ENCODE measurements at places on chromosomes 16 and 17.
A peak's percentile ranks its signal among the peaks of the same experiment; 100 is the strongest.

- DNase-seq, result no peak
These were observed 12.4 kb downstream of the CDYL2 start for GRCh38 chr16:80792031-80792430.

DNA sequence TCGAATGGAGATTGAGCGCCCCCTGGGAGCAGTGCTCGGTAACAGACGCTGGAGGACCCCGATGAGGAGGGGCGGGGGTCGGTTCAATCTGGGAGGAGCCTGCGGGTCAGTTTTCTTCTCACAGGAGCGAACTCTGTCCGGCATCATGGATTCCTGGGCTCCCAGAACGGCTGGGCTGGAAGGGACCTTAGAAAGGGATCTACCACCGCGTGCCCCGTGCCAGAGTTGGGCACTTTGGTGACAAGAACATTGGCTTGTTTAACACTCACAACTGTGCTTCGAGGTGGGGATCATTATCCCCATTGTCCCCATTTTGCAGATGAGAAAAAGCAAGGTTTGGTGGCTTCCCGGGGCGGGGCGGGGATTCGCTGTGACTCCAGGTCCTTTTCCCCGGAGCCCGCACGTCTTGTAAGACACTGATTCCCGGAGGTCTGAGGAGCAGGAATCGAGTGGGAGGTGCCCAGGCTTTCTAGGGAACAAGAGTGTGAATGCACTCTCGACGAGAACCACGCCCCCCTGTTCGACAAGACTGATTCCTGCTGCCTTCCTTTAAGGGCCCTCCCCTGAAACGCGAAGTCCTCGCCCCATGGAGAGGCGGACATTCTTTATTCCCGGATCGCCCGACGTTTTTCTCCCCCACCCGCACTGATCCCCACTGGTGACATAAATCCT, 1.5 kb upstream of the FBXL19 start:
- peak; percentile 91 for DNase-seq

- DNase-seq, result no peak
These were observed 64.8 kb upstream of the AMZ2 start for GRCh38 chr17:68182940-68183551.

DNA sequence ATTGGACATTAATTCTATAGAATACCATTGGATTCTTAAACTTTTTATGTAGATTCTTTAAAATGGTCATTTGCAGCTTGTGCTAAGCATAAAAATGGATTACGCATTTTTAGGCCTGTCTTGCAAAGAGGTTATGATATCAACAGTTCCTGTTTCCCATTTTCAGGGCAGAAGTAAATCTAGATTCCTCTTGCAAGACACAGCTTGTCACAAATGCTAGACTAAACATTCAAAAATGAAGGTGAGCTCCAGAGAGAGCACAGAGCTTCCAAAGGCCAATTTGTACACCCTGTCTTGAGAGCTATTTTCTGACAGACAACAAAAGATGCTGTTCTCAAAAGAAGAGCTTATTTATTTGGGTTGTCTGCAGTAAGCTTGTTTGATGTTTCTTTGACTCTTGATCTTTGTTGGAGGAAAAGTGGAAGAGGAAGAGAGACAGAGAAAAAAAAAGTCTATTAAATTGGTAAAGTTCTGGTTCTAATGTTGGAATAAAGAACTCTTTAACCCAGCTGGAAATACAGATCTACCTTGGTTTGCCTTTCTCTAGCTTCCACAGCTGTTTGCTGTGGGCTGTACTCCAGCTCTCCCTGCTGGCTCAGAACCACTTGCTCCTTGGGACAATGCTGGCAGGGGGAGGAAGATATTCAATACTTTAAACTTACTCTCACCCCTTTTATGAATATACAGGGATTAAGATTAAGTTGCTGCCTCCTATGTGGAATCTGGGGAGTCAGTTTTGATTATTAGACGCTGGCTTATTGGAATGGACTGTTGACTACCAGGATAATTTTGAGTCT, 651.8 kb downstream of the CDH11 start:
- DNase-seq, result no peak

DNA sequence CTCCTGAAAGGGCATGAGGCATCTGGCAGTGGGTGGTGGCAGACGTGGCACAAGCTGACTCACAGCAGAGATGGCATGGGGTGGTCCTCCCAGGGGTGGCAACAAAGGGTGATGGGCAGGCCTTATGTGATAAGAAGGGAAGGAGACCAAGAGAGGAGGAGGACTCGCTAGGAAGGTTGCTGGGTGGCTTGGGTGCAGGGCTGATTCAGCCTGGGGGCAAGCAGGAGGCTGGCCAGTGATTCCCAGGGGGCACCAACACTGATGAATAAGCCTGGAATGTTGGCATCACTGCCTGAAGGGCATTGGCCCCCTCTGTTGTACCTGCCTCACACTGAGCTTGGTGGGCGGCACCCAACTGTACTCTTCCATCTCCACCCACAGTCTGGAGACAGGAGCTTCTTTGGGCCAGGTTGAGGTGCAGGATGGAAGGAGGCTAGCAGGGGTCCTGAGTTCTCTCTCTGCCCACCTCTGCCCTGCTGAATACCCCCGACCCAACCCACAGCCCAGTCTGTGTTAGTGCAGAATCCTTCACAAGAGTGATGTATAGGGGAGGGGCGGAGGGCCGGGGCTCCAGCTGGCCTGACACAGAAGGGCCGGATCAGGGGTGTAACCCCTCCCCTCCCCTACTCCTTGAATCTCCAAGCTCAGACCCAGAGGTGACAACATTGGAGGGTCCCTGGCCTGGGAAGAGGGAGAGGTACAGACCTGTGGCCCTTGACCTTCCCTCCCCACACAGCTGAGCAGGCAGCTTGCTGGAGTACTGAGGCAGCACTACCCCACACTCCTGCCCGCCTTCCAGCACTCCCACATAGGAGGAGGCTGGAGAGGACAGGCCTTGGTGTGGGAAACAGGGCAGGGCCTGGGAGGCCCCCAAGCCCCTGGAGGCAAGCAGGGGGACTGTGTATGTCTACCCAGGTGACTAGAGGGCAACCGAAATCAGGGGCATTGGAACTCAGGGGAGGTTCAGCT, 2.6 kb downstream of the STAC2 start:
- DNase-seq, result no peak

- DNase-seq, result no peak
These were observed 279.2 kb upstream of the RPL38 start for GRCh38 chr17:73924114-73924908.

DNA sequence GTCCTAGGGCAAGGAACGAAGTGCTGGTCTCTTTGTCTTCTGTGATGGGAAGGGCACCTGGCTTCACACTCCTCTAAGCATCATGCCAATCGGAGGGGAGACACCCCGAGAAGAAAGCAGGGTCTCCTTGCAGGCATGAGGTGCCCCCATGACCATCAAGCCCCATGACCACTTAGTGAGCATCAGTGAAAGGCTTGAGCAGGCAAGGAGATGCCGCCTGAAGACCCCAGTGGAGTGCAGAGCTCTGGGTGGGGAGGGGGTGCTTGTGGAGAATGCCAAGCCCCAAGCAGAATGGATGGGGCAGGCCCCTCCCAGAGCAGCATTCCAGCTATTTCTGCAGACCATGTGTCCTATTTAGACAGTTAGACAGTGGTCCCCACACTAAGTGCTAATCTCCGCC, 232.7 kb upstream of the TNRC6C start:
- DNase-seq, result no peak

GRCh38 chr16:87198328-87198832, 118.8 kb downstream of the C16orf95 start:
- DNase-seq, result no peak

- DNase-seq, result no peak
These were observed 104.1 kb downstream of the CDH13 start for GRCh38 chr16:82730901-82731300.

DNA sequence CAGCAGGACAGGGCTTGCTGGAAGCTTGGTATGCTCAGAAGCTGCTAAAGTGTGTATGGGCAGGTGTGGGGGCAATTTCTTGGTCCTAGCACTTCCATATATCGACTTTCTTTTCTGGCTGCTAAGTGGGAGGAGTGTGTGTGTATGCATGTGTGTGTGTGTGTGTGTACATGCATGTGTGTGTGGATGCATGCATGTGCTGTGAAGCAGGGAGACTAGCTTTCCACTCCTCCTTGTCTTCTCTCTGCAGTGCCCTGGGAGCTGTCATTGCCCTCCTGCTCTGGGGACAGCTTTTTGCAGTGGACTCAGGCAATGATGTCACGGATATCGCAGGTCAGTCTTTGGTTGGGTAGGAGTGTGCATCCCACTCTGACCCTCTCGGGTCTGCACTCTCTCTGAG, 1.6 kb downstream of the HP start:
- no peak for DNase-seq

GRCh38 chr16:64900517-64900916, 221.3 kb downstream of the CDH11 start:
- no peak for DNase-seq

Data from lower lobe of right lung (tissue), 2 donors.